Right atrium auricular region (tissue), 2 donors: ENCODE measurements at places on chromosomes 13 and 19.

GRCh38 chr13:77729502-77730221 is 32.2 kb downstream of the SLAIN1 start:
- H3K36me3 ChIP-seq, result no peaks in the 10 kb centered on the region
- peaks cover 12% of the 10 kb centered on the region for H3K4me1 ChIP-seq
- DNase-seq, result no peak
- no peak overlapping the region for H3K27ac ChIP-seq
- H3K27me3 ChIP-seq, result no peaks in the 10 kb centered on the region

DNA sequence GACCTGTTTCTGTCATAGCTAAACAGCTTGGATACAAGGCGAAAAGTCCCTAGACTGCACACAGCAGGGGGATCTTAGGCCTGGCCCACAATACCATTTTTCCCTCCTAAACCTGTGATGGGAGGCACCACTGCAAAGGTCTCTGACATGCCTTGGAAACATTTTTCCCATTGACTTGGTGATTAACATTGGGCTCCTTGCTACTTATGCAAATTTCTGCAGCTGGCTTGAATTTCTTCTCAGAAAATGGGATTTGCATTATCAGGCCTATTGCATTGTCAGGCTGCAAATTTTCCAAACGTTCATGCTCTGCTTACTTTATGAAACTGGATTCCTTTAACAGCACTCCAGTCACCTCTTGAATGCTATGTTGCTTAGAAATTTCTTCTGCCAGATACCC is 136.2 kb upstream of the TSHZ3 start:
- H3K4me3 ChIP-seq, result no peak overlapping the region
- H3K4me1 ChIP-seq, result no peaks in the 10 kb centered on the region
- DNase-seq, result no peak
- H3K27me3 ChIP-seq, result no peaks in the 10 kb centered on the region
- H3K27ac ChIP-seq, result no peak overlapping the region

DNA sequence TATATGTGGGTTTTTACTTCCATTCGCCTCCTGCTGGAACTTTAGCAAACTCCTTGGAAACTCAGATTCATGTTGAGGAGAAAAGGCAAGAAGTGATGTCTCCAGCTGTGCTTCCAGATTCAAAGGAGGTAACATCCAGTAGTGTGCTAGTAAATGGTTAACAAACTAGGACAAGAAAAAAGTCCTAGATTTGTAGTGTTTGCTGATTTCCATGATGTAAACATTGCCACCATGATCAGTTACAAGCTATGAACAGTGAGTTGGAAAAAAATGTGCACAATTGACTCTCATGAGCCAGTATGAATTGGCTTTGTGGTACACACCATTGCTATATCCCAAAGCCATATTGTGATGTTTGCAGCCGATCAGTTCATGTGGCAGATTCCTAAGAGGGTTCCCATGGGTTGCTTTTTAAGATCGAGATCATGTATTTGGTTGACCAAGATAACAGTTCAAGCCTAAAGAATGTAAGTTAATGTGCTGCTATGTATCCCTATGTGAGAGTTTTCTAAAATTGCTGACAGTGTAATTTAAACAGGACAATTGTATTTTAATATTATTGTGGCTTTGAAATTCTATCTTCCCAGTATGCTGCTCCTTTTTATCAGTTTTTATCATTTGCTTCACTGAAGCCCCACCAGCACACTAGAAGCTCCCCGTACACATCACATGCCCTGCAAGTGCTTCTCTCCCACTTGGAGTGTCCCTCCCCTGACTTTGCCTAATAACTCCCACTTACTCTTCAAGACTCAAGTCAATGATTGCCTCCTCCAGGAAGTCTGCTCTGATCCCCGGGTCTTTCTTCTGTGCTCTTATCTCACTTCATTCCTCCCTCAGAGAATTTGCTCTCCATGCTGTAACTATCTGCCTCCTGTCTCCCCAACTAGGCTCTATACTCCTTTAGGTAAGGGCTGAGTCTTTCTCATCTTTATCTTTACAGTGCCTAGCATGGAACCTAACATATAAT is 148.3 kb downstream of the RGCC start:
- DNase-seq, result no peak
- H3K27me3 ChIP-seq, result no peaks in the 10 kb centered on the region
- peaks cover 34% of the 10 kb centered on the region for H3K36me3 ChIP-seq
- H3K4me3 ChIP-seq, result no peak overlapping the region

DNA sequence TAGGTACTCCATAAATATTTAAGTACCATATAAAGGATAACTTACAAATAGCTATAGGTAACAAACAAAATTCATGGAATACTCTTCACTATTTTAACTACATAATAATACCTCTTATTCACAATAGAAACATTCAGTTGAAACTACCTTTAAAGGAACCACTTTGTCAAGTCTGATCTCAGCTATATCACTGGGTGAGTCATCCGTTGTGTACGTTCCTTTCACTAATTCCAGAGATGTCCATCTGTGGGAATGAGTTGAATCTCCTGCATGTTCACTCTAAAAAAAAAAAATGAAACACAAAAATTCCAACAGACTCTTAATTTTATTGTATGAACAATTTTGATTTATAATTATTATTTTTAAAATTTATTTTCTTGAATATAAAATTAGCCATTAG is 149.4 kb upstream of the FBXL3 start:
- no peak overlapping the region for H3K27ac ChIP-seq
- H3K36me3 ChIP-seq, result peaks cover 78% of the 10 kb centered on the region
- no peaks in the 10 kb centered on the region for H3K27me3 ChIP-seq
- H3K4me1 ChIP-seq, result no peaks in the 10 kb centered on the region
- DNase-seq, result no peak
- no peak overlapping the region for H3K4me3 ChIP-seq

DNA sequence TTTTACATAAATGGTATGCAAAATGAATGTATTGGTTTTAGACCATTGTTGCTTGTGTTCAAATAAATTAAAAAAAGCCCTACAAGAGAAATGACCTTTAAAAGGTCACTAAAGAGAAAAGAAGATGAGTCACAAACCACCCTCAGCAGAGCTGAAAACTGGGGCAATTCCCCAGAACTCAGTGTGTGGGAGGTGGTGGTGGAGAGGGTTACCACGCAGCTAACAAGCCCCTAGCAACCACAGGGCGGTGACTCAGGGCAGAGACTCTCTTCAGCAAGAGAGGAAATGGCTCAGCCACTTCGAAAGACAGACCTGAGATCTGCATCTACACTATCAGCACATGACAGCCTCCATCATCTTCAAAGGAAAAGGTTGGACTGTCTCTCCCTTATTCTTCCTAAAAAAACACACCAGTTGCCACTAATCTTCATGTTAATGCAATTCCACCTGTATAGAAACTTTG is 29.4 kb upstream of the NDFIP2 start:
- H3K36me3 ChIP-seq, result no peaks in the 10 kb centered on the region
- H3K4me1 ChIP-seq, result no peaks in the 10 kb centered on the region
- H3K4me3 ChIP-seq, result no peak overlapping the region
- DNase-seq, result no peak
- no peak overlapping the region for H3K27ac ChIP-seq

DNA sequence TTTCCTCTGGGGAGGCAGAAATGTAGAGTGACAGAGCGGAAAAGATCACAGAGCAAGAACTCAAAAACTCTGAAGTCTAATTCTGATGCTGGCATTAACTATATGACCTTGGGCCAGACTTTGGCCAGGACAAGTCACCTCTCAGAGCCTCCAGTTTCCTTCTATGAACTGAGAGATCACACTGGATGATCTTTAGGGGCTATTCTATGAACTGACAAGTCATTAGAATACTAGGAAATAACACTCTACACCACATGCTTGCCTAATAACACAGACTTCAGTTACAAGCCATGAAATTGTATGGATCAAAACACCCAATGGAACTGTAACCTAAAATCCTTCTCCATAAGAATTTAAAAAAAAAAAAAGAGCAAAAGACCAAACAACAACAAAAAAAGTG is 16.9 kb downstream of the SLC25A30 start:
- no peak overlapping the region for H3K4me3 ChIP-seq
- H3K27me3 ChIP-seq, result no peaks in the 10 kb centered on the region
- H3K27ac ChIP-seq, result peak overlapping the region; percentile 73
- no peak for DNase-seq
